ENCODE measurements at places on chromosomes 5 and 9. TPM values are rescaled to one million over a fixed set of nuclear protein-coding genes. Genes with fewer than 3 reads are reported as not detected.

DNA sequence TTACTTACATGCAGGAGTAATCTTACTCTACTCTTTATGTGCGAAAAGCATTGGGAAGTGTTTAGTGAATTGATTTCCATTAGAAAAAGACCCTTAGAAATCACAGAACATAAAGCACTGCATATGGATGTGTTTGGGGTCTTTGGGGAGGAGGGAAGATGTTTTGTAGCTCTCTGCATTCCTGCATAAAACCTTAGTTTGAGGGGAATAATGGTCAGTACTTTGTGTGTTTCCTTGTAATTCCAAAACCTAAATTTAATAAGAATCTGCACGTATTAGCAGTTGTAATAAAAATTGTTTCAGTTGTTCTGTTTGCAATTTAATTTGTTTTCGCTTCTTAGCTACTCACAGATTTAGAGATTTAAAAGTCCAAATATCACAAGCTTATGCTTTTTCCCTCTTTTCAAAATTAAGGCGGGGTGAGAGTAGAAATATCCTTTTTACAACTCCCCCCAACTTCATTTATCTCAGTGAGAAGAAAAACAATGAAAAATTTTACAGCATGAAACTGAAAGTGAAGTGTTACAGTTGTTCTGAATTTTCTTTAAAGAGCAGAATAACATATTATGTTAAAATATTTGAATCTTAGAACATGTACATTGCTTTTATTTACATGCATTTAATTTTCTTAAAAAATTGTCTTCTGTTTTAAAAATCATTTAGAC is 143.8 kb downstream of the SMARCA2 start:
- H3K4me3 ChIP-seq: peak overlapping the region; percentile 26
- no peak overlapping the region for H3K27ac ChIP-seq
- peaks cover 35% of the 10 kb centered on the region for H3K4me1 ChIP-seq
- no peaks in the 10 kb centered on the region for H3K27me3 ChIP-seq

GRCh38 chr5:57979671-57980070 is 480.2 kb downstream of the PLK2 start:
- no peak for DNase-seq
- no peak overlapping the region for H3K27ac ChIP-seq
- H3K4me1 ChIP-seq: peaks cover 3% of the 10 kb centered on the region
- no peaks in the 10 kb centered on the region for H3K36me3 ChIP-seq

GRCh38 chr9:34256104-34256503 is 73.0 kb downstream of the KIF24 start:
- no peak for DNase-seq
- no peaks in the 10 kb centered on the region for H3K27me3 ChIP-seq
- no peaks in the 10 kb centered on the region for H3K4me1 ChIP-seq
- peaks cover 8% of the 10 kb centered on the region for H3K36me3 ChIP-seq

DNA sequence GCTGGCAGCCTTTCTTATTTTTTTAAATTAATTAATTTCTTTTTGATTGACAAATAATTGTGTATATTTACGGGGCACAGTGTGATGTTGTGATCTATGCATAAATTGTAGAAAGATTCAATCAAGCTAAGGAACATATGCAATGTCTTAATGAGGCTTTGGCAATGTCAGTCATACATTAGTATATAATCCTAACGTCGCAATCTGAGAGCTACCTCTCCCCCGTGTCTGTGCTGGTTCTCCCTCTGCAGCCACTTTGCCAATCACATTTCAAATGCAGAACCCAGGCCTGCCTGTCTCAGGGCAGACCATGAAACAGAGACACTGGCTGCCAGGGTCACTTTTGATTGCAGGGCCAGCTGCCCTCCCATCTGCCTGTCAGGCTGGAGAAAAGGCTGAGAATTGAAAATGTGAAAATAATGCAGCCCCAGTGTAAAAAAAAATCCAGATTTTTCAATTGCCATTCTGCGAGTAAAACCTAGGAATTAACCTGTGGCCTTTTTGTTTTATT is 56.3 kb downstream of the SLC24A2 start:
- no peak overlapping the region for H3K4me3 ChIP-seq
- DNase-seq: no peak
- no peaks in the 10 kb centered on the region for H3K4me1 ChIP-seq
- H3K27me3 ChIP-seq: no peaks in the 10 kb centered on the region

DNA sequence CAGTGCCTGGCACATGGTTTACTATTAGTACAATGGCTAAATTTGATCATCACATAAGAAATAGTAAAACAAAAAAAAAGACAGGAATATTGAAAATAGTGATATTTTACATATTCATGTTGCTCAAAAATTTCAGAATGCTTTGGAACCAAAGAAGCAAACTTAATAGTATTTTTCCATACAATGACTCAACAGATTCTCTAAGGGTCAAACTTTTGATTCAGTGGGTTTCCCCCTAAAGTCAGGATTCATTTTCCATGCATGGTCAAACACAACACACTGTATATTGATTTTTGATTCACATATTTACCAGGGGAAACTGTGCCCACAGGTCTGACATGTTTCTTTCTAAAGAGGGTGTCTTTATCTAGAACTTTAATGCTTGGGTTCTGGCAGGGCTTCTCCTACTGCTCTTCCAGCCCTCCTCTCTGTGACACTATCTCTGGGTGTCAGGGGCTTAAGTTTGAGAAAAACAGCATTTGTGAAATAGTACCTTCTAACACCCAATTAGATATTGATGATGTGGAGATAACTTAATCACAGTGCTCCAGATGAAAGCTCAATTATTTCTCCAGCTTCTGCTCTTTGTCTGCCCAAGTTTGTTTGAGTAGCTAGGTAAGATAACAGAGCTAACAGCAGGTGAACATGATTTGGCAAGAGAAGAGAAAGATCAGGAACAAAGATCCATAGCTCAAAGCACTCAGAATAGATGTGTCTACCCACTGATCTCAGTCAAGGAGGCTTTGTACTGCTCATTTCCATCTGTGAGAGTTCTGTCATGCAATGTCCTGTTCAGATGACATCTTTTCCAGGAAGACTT is 35.5 kb upstream of the ELL2 start:
- DNase-seq: no peak
- H3K4me3 ChIP-seq: no peak overlapping the region
- no peaks in the 10 kb centered on the region for H3K4me1 ChIP-seq
- no peak overlapping the region for H3K27ac ChIP-seq

DNA sequence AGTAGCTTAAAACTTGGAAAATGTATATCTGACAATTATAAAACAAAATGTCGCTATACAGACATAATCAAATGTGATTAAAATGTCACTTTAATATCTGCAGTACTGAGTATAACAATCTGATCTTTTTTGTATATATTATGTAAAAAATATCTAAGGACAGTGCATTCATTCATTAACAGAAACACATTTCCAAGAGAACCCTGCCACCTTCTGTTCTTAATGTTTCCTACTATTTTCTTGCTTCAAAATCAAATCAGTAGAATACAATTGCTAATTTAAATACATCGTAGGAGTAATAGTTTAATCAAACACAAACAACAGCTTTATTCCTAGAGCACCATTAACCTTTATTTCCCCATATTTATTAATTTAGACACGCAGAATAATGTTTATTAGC is 142.6 kb upstream of the ST8SIA4 start:
- H3K27me3 ChIP-seq: no peaks in the 10 kb centered on the region
- no peak overlapping the region for H3K27ac ChIP-seq

GRCh38 chr9:22522206-22522740 is 75.6 kb downstream of the DMRTA1 start:
- no peaks in the 10 kb centered on the region for H3K36me3 ChIP-seq
- no peaks in the 10 kb centered on the region for H3K27me3 ChIP-seq
- H3K4me1 ChIP-seq: no peaks in the 10 kb centered on the region
- H3K27ac ChIP-seq: no peak overlapping the region

DNA sequence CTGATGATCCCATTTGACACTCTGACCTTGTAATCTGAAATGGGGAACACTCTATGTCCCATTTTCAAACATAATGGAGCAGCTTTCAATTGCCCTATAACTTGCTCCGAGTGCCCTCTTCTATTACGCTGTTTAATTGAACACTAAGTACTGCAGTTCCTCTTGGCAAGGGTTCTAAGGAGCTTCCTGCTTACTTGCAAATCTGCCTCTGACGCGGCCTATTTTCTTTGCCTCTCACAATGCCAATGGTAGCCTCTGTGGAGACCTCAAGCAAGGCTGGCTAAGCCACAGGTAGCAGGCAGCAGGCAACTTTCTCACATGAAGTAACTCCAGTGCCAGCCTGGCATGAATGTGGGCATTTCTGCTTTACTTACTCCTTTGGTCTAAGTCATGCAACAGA is 443.4 kb upstream of the TRPC7 start:
- DNase-seq: no peak
- no peak overlapping the region for H3K27ac ChIP-seq
- H3K27me3 ChIP-seq: no peaks in the 10 kb centered on the region
- no peaks in the 10 kb centered on the region for H3K36me3 ChIP-seq
- H3K4me3 ChIP-seq: no peak overlapping the region

DNA sequence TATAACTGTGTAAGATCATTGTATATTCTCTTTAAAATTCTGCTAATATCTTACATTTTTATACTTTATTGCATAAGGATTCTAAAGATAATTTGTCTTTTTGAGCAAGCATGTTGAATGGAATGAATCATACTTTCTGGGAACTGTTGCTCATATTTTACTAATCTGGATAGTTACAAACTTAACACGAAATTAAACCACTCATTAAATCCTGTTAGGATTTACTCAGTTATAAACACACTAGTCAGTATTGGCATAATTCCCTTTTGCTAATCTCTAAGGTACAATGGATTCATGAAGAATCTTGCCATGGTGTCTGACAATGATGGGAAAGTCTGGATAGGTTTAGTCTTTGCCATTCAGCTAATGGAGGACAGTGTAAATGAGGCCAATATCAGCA is 338.1 kb upstream of the SMC2 start:
- DNase-seq: peak; percentile 13
- no peaks in the 10 kb centered on the region for H3K4me1 ChIP-seq
- no peaks in the 10 kb centered on the region for H3K36me3 ChIP-seq
- no peak overlapping the region for H3K4me3 ChIP-seq
- no peak overlapping the region for H3K27ac ChIP-seq
- no peaks in the 10 kb centered on the region for H3K27me3 ChIP-seq

GRCh38 chr9:114434878-114435311 is 47.1 kb upstream of the AKNA start:
- H3K27ac ChIP-seq: no peak overlapping the region
- peaks cover 5% of the 10 kb centered on the region for H3K27me3 ChIP-seq
- no peaks in the 10 kb centered on the region for H3K4me1 ChIP-seq

GRCh38 chr5:58114324-58114723 is 345.6 kb downstream of the PLK2 start:
- H3K36me3 ChIP-seq: no peaks in the 10 kb centered on the region
- H3K4me1 ChIP-seq: no peaks in the 10 kb centered on the region
- peak; percentile 32 for DNase-seq

DNA sequence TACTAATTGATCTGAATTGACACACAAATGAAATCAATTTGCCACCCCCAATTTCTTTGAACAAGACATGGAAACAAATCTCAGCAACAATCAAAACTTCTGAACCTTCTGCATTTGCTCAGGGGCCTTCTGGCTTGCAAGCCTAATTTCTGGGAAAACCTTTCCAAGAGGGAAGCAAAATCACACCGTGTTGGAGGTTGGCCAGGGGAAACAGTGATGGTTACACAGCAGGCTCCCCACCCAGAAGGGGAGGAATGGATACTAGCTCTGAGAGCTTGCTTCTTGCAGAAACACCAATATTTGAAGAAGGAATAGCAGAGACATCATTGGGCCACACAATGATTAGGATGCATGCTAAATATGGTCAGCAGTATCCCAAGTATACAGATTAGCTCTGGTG is 488.6 kb upstream of the TRPC7 start:
- H3K36me3 ChIP-seq: no peaks in the 10 kb centered on the region
- H3K27ac ChIP-seq: no peak overlapping the region
- no peak for DNase-seq
- no peaks in the 10 kb centered on the region for H3K4me1 ChIP-seq
- no peaks in the 10 kb centered on the region for H3K27me3 ChIP-seq

GRCh38 chr9:85451680-85452079 is 290.1 kb downstream of the AGTPBP1 start:
- no peak overlapping the region for H3K27ac ChIP-seq
- H3K36me3 ChIP-seq: no peaks in the 10 kb centered on the region
- DNase-seq: no peak

GRCh38 chr9:134460896-134461295 is 134.6 kb downstream of the RXRA start:
- no peaks in the 10 kb centered on the region for H3K27me3 ChIP-seq
- no peak overlapping the region for H3K27ac ChIP-seq
- no peaks in the 10 kb centered on the region for H3K36me3 ChIP-seq
- H3K4me3 ChIP-seq: no peak overlapping the region
- peaks cover 4% of the 10 kb centered on the region for H3K4me1 ChIP-seq

DNA sequence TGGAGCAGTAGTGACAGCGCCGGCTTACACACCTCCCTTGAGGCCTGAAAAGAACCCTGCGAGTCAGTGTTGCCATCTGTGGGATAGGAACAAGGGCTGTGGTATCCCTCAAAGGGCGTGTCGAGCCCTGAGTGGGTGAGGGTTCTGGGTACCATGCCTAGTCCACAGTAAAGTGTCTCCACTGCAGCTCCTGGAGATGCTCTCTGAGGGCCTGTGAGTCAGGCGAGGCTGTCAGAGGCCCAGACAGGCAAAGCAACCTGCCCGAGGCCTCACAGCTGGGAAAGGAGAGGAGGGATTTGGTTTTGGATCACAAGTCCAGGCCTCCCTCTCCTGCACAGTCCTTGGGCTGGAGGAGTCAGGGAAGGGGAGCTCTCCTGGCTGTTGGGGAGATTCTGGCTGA is 6.1 kb downstream of the PRRX2 start:
- no peaks in the 10 kb centered on the region for H3K36me3 ChIP-seq
- no peak for DNase-seq
- no peak overlapping the region for H3K4me3 ChIP-seq
- no peaks in the 10 kb centered on the region for H3K27me3 ChIP-seq

- peak; percentile 46 for DNase-seq
- H3K36me3 ChIP-seq: no peaks in the 10 kb centered on the region
- peaks cover 47% of the 10 kb centered on the region for H3K27me3 ChIP-seq
- no peak within 1 kb of the TSS for H3K27ac ChIP-seq
- peak within 1 kb of the TSS; percentile 10 for H3K4me3 ChIP-seq
These were observed at the start of gene MAMDC2 for GRCh38 chr9:70043689-70044489. TSS of gene MAMDC2 (plus strand) at chr9:70043848. CDS start at chr9:70044198, 350 bp downstream.

GRCh38 chr9:114367772-114368569 is 19.8 kb downstream of the AKNA start:
- H3K36me3 ChIP-seq: peaks cover 12% of the 10 kb centered on the region
- no peaks in the 10 kb centered on the region for H3K4me1 ChIP-seq
- no peak overlapping the region for H3K27ac ChIP-seq

DNA sequence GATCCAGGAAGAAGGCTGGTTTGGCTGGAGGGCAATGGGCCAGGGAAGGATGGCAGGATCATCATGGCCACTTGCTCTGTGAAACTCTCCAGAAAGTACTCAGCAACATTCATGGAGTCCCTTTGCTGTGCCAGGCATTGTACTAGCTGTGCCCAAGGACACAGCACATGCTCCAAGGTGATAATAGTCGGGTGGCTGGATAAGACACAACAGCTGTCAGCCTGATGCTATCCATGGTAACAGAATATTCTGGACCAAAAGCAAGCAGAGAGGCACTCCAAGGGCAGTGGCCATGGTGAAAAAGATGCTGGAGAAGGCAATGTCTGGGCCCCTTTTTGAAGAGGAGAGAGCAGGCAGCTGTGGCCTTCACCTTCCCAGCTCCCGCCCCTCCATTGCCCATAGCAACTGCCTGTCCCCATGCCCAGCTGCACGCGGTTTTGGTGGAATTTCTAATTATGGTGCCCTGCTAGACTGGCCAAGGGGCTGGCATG is 113.8 kb upstream of the CPEB4 start:
- no peak for DNase-seq
- H3K27me3 ChIP-seq: no peaks in the 10 kb centered on the region
- no peak overlapping the region for H3K4me3 ChIP-seq
- H3K36me3 ChIP-seq: no peaks in the 10 kb centered on the region

The ENTREP1 gene
- total RNA-seq: 176 TPM

The SOX30 gene
- 0.07 TPM for total RNA-seq

The BAAT gene
- total RNA-seq: not detected

The FCN2 gene
- not detected for total RNA-seq

The EGFLAM gene
- total RNA-seq: 0.27 TPM

The SLC6A3 gene
- total RNA-seq: not detected

The PCDHA9 gene
- total RNA-seq: 1.6 TPM
